ENCODE measurements at places on chromosomes 1 and 21.

GRCh38 chr1:93675931-93676330 lies 5.7 kb downstream of the BCAR3 start:
- no peak for DNase-seq

GRCh38 chr1:16351456-16351993 lies 755 bp downstream of the FBXO42 start:
- peak; percentile 40 for DNase-seq

GRCh38 chr21:42892582-42892930 lies 553 bp upstream of the NDUFV3 start:
- DNase-seq = no peak

DNA sequence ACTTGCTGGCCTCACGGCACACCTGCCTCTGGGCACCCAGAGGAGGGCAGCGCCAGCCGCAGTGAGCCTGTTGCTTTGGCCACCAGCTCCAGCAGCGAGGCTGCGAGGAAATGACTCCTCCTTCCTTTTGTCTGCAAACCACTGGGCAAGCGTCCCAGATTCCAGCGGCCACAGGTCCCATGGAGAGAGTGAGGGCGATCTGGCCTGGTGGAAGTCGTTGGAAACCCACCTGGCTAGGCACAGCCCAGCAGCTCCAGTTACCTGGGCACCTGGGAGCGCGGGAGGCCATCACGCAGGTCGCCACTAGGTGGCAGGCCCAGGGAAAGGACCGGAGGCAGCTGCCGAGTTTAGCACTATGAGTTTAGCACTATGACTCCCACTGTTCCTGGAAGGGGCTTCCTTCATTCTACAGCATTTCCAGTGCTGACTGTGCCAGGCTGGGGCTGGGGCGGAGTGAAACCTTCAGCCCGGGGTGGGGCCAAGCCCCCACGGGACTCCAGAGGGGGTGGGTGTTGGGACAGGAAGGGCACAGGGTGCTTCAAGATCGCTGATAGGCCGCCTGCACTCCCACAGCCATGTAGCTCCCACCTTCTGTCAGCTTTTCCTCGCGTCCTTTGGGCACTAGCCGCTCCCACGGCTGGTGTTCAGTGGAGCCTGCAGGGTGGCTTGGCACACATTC lies 1.1 kb upstream of the ESPN start:
- no peak for DNase-seq

GRCh38 chr1:62953633-62954032 lies 169.7 kb downstream of the ATG4C start:
- DNase-seq = no peak

DNA sequence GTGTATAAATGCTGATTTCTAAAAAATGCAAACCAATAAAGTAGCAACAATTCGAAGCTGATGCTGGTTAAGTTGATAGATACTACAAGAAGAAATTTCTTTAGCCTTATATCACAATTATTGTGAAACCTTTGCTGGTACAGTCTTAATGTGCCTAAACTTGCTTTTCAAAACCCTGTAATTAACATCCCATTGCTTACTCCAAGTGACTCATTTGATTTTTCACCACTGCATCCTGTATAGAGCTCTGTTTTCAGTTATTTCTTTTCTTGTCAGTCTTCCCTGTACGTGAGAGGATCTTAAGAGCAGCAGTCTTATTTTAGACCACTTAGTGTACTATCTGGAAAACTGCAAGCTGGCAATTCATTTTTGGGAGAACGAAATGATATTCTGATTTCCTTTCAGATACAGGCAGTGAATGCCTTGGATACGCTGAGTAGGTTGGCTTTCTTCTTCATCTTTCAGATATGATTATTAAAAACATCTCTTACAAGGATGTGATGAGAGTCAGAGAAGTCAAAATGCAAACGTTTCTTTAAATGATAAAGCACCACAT lies 210.3 kb downstream of the KCTD3 start:
- DNase-seq = no peak

GRCh38 chr1:109619576-109620400 lies at the start of the genes AMPD2 and GNAT2:
Gene AMPD2, plus strand, starts transcription at chr1:109619837. Its CDS starts 1,339 bp downstream, at chr1:109621176.
Gene GNAT2, minus strand, starts transcription at chr1:109619616. Its CDS starts 6,746 bp downstream, at chr1:109612870.
- peak; percentile 95 for DNase-seq

DNA sequence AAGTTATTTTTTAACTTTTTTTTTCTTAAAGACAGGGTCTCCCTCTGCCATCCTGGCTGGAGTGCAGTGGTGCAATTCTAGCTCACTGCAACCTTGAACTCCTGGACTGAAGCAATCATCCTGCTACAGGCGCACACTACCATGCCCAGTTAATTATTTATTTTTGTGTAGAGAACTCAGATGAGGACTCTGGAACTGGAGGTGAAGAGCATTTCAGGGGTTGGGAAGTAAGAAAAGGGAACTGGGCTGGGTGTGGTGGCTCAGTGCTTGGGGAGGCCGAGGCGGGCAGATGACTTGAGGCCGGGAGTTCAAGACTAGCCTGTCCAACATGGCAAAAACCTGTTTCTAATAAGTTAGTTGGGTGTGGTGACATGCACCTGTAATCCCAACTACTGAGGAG lies 28.9 kb downstream of the SLC35F3 start:
- no peak for DNase-seq

GRCh38 chr1:48823168-48823567 lies 46.5 kb upstream of the BEND5 start:
- DNase-seq = no peak

Data from suppressor macrophage treated with lipopolysaccharide for 4 hours (primary cell).